Small intestine (tissue), 16 donors: ENCODE measurements at places on chromosomes 5 and 9. TPM values are rescaled to one million over a fixed set of nuclear protein-coding genes. Genes with fewer than 3 reads are reported as not detected.

ELOVL7 gene
- polyA plus RNA-seq: 18.6 TPM

WDR38 gene
- polyA plus RNA-seq: not detected

SLC25A2 gene
- 0.12 TPM for polyA plus RNA-seq

PDE8B gene
- polyA plus RNA-seq: 0.22 TPM

PCSK5 gene
- 92.3 TPM for polyA plus RNA-seq
